ENCODE measurements at places on chromosomes 6 and 20. TPM values are rescaled to one million over a fixed set of nuclear protein-coding genes. Genes with fewer than 3 reads are reported as not detected.

The GSTA3 gene
- total RNA-seq, result not detected

The CLPSL2 gene
- total RNA-seq, result not detected

The CTAGE9 gene
- not detected for total RNA-seq

The FAM217A gene
- total RNA-seq, result not detected

The DNAH8 gene
- 0.05 TPM for total RNA-seq

The VGLL2 gene
- not detected for total RNA-seq

The PCED1A gene
- total RNA-seq, result 25.0 TPM

The LY6G6C gene
- total RNA-seq, result not detected

The PAK5 gene
- not detected for total RNA-seq

The SIGLEC1 gene
- 0.03 TPM for total RNA-seq

The CLPSL1 gene
- not detected for total RNA-seq

The SOX4 gene
- 0.20 TPM for total RNA-seq

The GLP1R gene
- total RNA-seq, result not detected

The MARCKS gene
- total RNA-seq, result not detected

The WFDC10B gene
- total RNA-seq, result not detected

The EYA2 gene
- 0.15 TPM for total RNA-seq

The TSPO2 gene
- not detected for total RNA-seq

The HLA-DQA2 gene
- not detected for total RNA-seq

The ARMH2 gene
- 1.2 TPM for total RNA-seq

The PDYN gene
- total RNA-seq, result not detected

The BMP6 gene
- total RNA-seq, result not detected

The EYA4 gene
- not detected for total RNA-seq

The MUC21 gene
- total RNA-seq, result not detected

The NOX3 gene
- not detected for total RNA-seq

The RIN2 gene
- not detected for total RNA-seq

The ANKRD66 gene
- total RNA-seq, result not detected

The TP53TG5 gene
- total RNA-seq, result not detected

The COL19A1 gene
- total RNA-seq, result 0.03 TPM

The TREM1 gene
- total RNA-seq, result not detected

The SPATS1 gene
- total RNA-seq, result not detected

The SLCO4A1 gene
- 51.7 TPM for total RNA-seq

The TRIM26 gene
- 91.1 TPM for total RNA-seq

The ADGRF4 gene
- not detected for total RNA-seq

The THEMIS gene
- 68.2 TPM for total RNA-seq

The ABHD16B gene
- not detected for total RNA-seq

The C20orf141 gene
- total RNA-seq, result not detected

Measured in activated CD4-positive, alpha-beta memory T cell treated with anti-CD3 and anti-CD28 coated beads, Interleukin-2, amount 10 ng/mL, durations not matched to agents 7 days and 5 days (primary cell).